Activated CD4-positive, CD25-positive, alpha-beta regulatory T cell treated with anti-CD3 and anti-CD28 coated beads, Interleukin-2, amount 50 U/mL, for 16 hours (primary cell): ENCODE measurements at places on chromosomes 6 and 20.

DNA sequence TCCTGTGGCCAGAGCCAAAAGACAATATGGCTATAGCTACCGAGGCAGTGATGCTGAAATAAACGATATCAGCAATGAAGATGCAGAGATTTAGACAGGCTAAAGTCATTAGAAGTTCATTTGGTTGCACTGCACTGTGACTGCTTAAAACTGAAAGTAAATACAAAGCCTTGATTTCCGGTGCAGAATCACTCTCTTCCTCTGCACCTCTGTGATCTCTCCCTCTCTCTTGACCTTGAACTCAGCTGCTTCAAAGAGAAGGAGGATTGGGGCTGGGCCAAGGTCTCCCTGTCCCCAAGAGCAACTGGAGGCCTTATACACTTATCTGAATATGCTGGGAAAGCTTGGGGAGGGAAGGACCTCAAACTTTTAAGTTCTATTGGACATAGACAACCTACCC, 34.6 kb upstream of the SPACA1 start:
- DNase-seq, result no peak

- no peak for DNase-seq
Observed at GRCh38 chr20:32761417-32761830, 761 bp upstream of the DNMT3B start.

DNA sequence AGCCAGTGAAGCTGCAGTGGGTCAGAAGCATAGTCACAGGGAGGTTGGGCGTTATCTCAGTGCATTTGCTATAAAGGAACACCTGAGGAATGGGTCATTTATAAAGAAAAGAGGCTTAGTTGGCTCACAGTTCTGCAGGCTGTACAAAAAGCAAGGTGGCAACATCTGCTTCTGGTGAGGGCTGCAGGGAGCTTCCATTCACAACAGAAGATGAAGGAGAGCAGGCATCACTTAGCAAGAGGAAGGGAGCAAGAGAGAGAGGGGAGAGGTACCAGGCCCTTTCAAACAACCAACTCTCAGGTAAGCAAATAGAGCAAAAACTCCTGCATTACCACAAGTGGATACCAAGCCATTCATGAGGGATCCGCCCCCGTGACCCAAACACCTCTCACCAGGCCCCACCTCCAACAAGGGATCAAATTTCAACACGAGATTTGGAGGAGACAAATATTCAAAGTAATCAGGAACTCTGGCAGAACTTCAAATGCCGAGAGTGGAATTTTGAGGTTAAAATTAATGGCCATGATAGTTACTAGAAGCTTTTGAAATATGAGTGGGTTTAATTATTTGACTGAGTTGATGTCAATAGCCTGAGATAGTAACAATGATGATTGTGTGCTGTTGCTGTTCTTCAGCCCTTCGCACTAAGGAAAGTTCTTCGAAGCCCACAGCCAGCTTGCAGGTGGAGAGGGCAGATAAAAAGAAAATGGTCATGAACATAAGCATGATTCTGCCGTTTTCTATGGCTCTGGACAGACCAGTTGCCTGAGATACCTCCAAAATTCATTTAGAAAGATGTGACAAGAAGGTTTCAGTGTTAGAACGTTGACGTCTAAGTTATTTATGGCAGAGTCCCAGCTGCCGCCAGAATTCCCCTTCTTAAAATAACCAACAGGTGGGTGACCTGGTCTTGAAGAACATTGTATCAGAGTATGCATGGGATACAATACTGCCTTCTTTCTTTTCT, 55.3 kb upstream of the ADTRP start:
- no peak for DNase-seq

DNA sequence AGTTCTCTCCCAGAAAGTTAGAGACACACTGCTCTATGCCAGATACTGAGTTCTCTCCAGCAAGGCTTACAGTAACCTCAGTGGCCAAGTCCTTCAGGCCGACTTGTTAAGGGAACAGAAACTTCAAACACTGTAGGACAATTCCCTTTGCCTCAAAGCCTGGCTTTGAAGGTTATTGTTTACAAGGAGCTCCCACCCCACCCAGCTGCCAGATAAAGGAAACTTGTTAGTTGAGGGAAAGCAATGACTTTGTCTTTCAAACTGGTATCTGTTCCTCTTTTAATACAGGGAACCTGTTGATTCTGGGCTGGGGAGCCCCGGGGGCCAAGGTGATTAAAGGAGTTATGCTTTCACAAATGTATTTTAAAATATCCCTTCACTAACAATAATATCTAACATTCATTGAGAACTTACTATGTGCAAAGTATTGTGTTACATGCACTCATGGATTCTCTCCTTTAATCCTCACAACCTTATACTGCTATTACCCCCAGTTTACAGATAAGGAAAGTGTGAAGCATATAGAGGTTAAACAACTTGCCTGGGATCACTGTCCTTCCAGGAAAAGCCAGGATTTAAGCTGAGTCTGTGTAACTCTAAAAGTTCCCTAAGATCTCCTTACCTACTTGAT, 27.6 kb upstream of the CDKN1A start:
- DNase-seq, result no peak

GRCh38 chr6:33450434-33450833, 3.9 kb upstream of the ZBTB9 start:
- DNase-seq, result no peak

DNA sequence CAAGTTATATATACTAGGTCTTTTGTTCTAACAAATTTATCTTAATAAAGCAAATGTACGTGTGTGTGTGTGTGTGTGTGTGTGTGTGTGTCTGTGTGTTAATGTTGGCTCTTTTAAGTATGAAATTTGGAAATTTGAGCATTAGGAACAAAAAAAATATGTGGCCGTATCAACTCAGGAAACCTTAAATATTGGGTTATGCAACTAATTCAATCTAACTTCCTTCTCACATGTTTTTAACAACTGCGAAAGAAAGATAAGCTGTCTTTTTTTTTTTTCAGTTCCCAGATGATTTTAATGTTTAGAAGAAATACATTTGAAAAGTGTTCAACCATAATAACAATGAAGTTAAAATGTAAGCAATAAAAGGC, 616.4 kb upstream of the ARID1B start:
- DNase-seq, result no peak

GRCh38 chr6:87103977-87104601, 9.2 kb upstream of the CGA start:
- no peak for DNase-seq

DNA sequence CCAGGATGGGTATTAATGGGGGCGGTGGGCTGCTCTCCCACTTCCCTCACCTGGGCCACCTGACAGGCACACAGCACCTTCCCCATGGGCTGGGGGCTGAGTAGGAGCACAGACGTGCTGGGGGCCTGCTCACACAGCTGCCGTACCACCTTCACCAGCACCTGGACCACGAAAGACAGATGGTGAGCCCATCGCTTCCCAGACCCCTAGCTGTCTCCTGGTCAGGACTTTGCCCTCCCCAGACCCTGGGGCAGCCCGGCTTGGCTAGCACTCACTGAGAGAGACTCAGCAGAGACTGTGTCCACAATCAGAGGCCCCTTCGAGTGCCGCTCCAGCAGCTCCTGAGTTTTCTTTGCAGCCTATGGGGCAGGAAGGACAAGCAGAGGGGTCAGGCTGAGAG, 12.0 kb downstream of the AARS2 start:
- no peak for DNase-seq

DNA sequence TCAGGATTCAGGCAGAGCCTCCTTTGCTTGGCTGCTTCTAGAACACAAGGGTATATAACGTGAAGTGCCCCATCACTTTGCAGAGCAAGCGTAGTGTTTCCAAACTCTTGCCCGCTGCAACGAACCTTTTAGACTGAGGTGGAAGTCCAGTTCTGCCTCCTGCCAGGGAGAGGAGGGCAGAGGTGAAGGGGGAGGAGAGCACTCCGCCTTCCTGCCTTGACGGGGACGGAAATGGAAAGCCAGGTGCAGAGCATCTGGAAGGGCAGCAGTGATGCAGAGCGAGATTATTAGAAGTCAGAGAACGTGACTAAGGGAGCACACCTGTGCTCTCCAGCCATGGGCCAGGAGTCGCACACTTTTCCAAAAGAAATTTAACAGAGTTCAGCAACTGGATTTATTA, 63.4 kb downstream of the RREB1 start:
- no peak for DNase-seq

- no peak for DNase-seq
Observed at GRCh38 chr6:42326248-42326647, 108.6 kb upstream of the MRPS10 start.

- DNase-seq, result no peak
Observed at GRCh38 chr6:41746107-41746506, 1.1 kb downstream of the PGC start.

DNA sequence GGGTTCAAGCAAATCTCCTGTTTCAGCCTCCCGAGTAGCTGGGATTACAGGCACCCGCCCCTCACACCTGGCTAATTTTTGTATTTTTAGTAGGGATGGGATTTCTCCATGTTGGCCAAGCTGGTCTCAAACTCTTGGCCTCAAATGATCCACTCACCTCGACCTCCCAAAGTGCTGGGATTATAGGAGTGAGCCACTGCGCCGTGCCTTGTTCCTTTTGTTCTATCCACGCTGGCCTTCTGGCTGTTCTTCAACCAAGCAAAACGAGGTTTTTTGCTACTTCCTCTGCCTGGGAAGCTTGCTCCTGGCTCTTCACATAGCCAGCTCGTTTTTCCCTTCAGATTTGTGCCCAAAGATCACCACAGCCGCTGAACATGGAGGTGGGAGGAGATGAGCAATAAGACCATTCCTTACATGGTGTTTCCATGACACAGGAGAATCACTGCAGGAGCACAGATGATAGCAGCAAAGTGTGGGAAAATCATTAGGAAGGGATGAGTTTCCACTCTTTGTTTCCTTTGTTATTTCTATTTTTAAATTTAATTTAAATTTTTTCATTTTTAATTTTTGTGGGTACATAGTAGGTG, 201.0 kb upstream of the ZNF217 start:
- DNase-seq, result no peak
